WTC11 (cell line): ENCODE measurements at places on chromosomes 12 and 14. TPM values are rescaled to one million over a fixed set of nuclear protein-coding genes. Genes with fewer than 3 reads are reported as not detected.

Gene KLRF1
- not detected in 3 replicates for total RNA-seq

Gene MYO1H
- total RNA-seq: 0.44 to 0.60 TPM (median 0.50 TPM) in 3 replicates

Gene FLVCR2
- 6.6 to 12.9 TPM (median 8.1 TPM) in 3 replicates for total RNA-seq

- no peak for DNase-seq
Measured at GRCh38 chr14:39876916-39877315, 444.7 kb upstream of the FBXO33 start.

DNA sequence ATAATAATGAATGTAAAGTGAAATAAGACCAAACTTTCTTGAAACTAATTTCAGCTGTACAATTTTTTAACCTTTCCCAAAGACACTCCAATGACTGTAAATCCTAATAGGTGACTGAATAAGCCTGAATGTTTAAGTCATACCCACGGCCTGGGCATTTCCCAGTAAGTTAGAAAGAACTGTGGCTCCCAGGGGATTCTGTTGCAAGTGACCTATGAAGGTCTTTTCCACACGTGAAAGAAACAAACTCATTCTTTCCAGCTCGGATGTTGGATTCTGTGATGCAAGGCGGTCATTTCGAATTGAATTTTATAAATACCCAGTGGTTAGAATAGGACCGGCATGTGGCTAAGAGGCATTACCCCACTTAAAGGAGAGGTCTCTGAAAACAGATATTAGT is 1134.4 kb downstream of the GALC start:
- no peak for DNase-seq

DNA sequence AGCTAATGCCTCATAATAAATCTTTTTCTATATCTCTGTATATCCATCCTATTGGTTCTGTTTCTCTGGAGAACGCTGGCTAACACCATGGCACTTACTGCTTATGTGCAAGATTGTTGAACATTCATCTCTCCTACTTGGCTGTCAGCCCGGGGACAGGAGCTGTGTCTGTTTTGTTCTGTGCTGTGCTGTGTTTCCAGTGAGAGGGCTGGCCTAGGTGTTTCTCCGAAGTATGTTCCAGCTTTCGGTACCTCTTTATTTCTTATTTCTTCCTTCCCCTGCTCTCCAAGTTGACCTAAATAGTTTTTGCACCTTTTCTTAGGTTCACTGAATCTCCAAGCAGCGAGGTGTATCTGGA is 18.8 kb upstream of the NR4A1 start:
- no peak for DNase-seq

GRCh38 chr12:49880756-49881414 is 22.8 kb downstream of the FAIM2 start:
- DNase-seq: no peak

DNA sequence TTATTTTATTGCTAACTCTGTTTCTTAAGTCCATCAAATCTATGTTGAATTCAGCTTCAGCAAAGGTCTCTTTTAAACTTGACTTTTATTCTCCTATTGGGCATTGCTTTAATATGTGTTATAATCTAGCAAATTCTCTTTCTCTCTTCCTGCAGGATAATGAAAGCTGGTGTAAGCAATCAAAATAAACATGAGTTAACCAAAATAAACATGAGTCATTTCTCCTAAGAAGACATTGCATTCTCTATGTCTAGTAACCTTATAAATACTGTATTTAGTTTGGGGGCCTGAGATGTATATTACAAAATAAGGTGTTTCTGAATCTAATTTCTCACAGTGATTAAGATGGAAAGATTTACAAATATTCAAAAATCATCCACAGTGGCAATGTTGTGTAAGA is 739.1 kb upstream of the ATXN7L3B start:
- no peak for DNase-seq

DNA sequence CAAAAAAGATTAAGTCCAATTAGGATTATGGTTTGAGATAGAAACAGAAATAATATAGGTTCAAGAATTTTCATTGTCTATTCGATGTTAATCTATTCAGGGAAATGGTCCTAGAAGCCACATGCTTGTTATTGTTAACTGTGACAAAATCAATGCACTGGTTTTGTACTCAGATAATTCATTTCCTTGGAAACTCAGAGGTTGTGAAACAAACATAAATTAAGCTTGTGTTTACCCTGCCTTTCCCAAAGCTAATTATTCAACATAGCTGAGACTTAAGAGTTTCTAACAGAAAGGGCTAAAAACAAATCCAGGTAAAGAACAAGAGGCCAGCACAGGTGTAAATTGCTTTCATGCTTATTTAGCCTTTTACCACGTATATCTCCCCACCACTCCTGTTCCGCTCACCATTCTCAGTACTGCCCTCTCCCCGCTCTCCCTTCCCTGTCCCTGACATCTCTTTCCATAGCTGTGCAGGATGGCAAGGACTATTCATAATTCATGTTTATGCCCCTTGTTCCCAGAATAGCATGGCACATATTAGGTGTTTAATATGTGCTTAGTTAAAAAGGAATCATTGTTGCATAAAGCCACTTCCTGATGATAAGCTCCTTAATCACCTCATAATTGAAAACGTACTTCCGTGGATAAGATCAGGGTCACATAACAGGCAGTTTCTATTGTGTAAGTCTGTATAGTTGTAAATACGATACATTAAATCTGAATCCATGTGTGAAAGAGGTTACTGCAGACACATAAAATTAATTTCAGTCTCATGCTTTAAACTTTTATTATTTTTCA is 131.8 kb upstream of the USP15 start:
- no peak for DNase-seq

- DNase-seq: no peak
Measured at GRCh38 chr14:105261781-105262180, 13.4 kb downstream of the BTBD6 start.

GRCh38 chr12:68040450-68041075 is 51.3 kb downstream of the IFNG-AS1 start:
- DNase-seq: peak; percentile 65

GRCh38 chr12:79174626-79175025 is 310.1 kb downstream of the SYT1 start:
- no peak for DNase-seq

- DNase-seq: no peak
Measured at GRCh38 chr14:35124127-35124526, 1.8 kb downstream of the PRORP start.
